ENCODE measurements at places on chromosomes 2 and 18. TPM values are rescaled to one million over a fixed set of nuclear protein-coding genes. Genes with fewer than 3 reads are reported as not detected.

GRCh38 chr18:76958692-76959341 lies 136.5 kb downstream of the ZNF236 start:
- DNase-seq = no peak

DNA sequence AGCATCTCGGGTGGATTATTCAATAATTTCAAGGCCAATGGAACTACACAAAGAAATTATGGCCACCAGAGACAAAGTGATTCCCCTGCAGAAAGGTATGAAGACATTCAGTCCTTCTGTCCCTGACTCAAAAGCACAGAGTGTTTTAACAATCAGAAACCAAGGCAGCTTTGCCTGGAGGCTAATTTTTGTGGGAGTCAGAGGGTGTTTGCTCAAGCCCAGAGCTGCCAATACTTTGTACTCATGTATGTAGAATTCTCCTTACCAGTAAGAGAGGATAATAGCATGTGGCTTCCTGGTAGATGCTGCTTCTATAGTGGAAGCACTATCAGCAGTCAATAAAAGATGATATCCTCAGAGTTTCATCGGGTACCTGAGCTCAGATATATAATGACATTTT lies 178.4 kb downstream of the KCNE4 start:
- no peak for DNase-seq

Gene FAM161A
- total RNA-seq = 19.6 TPM

DNA sequence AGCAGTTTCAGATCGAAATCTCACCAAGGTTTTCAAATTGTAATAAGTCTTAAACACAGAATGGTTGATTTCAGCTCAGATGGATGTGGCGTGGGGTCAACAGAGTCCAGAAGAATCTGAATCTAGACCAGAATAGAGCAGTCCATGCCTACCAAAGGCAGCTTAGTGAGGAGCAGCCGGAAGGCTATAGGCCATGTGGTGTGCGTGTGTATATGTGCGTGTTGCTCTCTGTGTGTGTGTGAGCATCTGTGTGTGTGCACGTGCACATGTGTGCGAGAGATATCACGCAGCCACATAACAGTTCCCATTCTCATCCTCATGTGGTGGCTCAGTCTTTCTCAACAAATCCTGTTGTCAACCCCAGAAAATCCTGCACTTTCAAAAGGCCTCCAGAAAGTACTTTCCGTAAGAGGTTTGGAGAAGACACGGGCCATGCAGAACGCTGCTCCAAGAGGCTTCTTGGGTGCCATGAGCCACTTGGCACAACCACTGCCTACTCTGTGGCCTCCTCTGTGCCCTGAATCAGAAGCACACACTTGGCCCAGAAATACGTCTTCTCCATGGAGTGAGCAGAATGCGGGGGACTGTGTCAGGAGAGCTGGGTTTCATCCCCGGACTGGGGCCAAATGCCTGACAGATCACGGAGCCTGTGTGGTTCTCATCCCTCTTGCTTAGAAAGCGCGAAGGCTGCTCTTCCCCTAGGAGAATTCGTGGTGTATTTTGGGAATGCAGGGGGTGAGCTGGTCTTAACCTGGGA lies 67.3 kb downstream of the ACKR3 start:
- no peak for DNase-seq

- no peak for DNase-seq
These were observed 54.6 kb downstream of the LAMA3 start for GRCh38 chr18:23743733-23744333.

DNA sequence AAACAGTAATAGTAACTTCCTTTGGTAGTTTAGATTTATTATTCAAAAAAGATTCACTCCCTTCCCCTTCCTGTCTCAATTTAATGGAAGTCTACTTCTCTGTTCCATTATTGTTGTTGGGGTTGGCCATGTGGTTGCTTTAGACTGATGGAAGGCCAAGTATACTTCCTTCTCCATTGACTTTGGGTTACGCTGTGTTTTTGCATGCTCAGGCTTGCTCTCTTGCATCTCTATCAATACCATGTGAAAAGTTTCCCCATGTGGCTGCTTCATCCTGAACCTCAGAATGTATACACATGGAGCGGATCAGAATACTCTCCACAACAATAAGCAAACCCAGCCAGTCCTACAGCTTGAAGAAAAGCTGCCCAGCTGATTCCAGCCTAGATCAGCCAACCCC lies 20.3 kb downstream of the CFAP210 start:
- no peak for DNase-seq

DNA sequence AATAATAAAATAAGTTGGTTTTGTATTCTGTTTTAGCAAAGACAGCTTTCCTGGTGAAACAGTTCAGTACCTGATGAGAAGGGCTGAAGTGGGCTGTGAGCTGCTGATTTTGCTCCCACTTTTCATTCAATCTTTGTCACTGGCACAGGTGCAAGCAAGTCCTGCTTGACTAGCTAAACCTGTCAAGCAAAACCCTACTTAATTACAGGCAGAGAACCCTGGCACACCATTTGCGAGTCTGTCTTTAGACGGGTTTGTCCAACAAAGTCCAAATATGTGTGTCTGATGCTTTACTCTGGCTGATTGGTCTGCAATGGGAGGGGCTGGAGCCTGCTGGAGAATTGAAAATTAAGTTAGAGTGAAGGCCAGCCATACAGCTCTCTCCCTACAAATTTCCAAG lies 267.2 kb downstream of the EPHA4 start:
- DNase-seq = no peak

Gene TFPI
- 12.9 TPM for total RNA-seq

DNA sequence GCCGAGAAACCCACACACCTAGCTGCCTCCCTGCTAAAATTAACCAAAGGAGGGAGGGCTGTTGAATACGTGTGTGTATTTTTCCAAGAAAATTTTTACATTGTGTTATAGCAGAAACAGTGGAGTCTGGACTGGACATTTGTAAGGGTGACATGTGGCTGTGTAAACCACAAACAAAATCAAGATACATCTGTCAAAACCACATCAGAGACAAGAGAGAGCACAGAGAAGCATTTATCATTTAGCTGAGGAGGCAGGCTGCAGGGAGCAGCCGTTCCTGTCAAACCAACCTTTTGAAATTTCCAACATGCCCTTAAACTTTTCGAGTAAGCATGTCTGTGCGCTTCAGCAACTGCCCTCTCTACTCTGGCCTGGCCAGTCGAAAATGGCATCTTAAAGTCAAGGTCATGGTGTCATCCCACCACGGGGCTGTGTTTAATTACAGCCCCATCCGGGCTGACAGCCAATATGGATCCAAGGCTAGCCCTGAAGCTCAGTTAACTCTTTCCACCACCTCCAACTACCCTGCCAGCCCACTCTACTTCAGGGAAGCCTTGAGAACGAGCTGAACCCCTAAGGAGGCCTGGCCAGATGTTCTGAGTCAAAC lies 8.4 kb downstream of the BCL11A start:
- DNase-seq = no peak
